ENCODE measurements at places on chromosomes 12 and 14. TPM values are rescaled to one million over a fixed set of nuclear protein-coding genes. Genes with fewer than 3 reads are reported as not detected.

DNA sequence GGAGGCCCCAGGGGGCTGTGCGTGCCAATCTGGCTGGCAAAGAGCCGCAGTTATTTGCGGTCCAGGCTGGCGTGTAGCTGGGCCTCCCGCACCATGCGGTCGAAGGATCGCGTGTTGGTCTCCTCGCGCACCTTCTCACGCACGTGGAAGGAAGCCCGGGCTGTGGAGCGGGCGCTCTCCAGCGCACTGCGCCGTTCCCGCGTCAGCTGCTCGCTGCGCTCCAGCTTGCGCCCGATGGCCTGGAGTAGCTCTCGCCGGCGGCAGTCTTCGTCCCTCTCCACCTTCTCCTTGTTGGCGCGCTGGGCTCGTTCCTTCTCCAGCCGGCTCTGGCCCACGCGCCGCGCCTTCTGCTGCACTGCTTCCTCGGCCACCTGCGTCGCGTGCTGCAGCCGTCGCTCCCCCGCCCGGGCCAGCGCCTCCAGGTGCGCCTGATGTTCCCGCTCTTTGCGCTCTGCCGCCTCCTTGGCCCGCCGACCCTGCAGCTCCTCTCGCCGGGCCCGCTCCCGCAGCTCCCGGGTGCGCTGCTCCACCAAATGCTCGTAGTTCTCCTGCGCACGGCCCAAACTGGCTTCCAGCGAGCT, 3.1 kb downstream of the CCDC177 start:
- H3K27me3 ChIP-seq, result peaks cover 78% of the 10 kb centered on the region
- peaks cover 3% of the 10 kb centered on the region for H3K36me3 ChIP-seq
- no peak for DNase-seq
- H3K4me3 ChIP-seq, result no peak overlapping the region
- H3K27ac ChIP-seq, result no peak overlapping the region
- H3K4me1 ChIP-seq, result peaks cover 10% of the 10 kb centered on the region

DNA sequence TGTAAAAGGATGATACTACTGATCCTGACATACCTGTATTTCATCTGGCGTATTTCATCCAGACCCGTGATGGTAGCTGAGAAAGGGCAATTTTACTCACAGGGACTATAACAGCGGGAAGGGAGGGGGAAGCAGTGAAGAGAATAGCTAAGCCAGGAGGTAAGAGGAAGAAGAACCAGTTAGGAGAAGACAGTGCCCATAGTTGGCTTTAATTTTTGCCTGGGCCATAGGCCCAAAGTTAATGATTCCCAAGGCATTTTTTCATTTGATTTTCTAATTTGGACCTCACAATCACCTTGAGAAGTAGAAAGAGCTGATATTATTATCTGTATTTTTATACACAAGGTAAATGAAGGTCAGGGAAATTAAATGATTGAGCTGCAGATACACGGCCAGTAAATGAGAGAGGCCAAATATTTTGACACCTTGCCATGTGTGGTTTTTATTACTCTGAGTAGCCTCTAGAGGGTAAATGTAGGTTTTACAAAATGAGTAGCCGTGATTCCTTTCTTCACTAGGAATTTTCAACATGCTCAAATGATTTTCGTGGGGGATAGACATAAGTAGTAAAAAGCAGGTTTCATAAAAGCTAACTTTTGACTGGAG, 382.2 kb downstream of the FUT8 start:
- peaks cover 10% of the 10 kb centered on the region for H3K27me3 ChIP-seq
- no peak overlapping the region for H3K4me3 ChIP-seq
- H3K27ac ChIP-seq, result no peak overlapping the region
- no peak for DNase-seq
- H3K36me3 ChIP-seq, result no peaks in the 10 kb centered on the region

GRCh38 chr12:71029302-71029701, 108.8 kb upstream of the PTPRR start:
- H3K4me3 ChIP-seq, result no peak overlapping the region
- no peak overlapping the region for H3K27ac ChIP-seq
- DNase-seq, result no peak
- no peaks in the 10 kb centered on the region for H3K36me3 ChIP-seq
- H3K27me3 ChIP-seq, result no peaks in the 10 kb centered on the region

DNA sequence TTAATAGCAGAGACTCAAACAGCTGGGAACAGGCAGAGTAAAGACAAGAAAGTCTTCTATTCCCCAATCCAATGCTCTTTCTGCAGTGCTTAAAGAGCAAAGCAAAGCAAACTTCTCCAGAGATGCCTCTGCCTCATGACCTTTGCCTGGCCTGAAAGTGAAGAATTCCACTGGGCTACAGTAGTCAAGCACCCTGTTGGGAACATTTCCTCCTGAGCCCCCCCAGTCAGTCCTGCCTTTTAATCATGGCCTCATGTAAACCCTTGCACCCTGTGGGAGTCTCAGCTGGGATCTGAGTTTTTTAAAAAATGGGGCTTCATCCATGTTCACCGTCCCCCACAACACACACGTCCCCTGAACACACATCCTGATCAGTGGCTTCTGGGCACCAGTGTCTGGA, 62.7 kb upstream of the TSPAN11 start:
- no peaks in the 10 kb centered on the region for H3K4me1 ChIP-seq
- no peak overlapping the region for H3K27ac ChIP-seq
- no peak for DNase-seq

GRCh38 chr14:84090837-84091236, 1439.1 kb upstream of the FLRT2 start:
- H3K27me3 ChIP-seq, result no peaks in the 10 kb centered on the region
- no peak for DNase-seq
- H3K27ac ChIP-seq, result no peak overlapping the region
- H3K4me3 ChIP-seq, result no peak overlapping the region

GRCh38 chr14:48665077-48665784, 920.9 kb downstream of the RPS29 start:
- DNase-seq, result no peak
- H3K36me3 ChIP-seq, result no peaks in the 10 kb centered on the region
- no peaks in the 10 kb centered on the region for H3K4me1 ChIP-seq
- no peak overlapping the region for H3K4me3 ChIP-seq
- no peak overlapping the region for H3K27ac ChIP-seq

DNA sequence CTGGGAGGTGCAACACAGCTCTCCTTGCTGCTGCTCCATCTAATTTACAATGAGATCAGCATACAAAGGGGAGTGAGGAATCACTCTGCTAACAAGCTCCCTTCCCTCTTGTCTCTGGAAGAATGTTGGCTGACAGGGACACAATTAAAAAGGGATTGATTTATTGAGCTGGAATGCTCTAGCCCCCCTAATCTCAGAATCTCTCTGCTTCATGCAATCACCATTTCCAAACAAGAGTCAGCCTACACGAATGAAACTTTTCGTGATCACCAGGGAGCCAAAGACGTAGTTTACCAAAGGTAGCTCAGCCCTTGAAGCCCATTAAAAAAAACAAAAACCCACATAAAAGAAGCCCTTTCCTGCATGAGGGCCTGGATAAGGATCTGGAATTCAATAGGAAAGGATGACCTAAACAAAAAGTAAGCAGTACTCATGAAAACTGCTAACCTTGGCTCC, 223.8 kb downstream of the C12orf75 start:
- DNase-seq, result no peak
- no peaks in the 10 kb centered on the region for H3K4me1 ChIP-seq
- H3K36me3 ChIP-seq, result no peaks in the 10 kb centered on the region
- no peak overlapping the region for H3K27ac ChIP-seq

DNA sequence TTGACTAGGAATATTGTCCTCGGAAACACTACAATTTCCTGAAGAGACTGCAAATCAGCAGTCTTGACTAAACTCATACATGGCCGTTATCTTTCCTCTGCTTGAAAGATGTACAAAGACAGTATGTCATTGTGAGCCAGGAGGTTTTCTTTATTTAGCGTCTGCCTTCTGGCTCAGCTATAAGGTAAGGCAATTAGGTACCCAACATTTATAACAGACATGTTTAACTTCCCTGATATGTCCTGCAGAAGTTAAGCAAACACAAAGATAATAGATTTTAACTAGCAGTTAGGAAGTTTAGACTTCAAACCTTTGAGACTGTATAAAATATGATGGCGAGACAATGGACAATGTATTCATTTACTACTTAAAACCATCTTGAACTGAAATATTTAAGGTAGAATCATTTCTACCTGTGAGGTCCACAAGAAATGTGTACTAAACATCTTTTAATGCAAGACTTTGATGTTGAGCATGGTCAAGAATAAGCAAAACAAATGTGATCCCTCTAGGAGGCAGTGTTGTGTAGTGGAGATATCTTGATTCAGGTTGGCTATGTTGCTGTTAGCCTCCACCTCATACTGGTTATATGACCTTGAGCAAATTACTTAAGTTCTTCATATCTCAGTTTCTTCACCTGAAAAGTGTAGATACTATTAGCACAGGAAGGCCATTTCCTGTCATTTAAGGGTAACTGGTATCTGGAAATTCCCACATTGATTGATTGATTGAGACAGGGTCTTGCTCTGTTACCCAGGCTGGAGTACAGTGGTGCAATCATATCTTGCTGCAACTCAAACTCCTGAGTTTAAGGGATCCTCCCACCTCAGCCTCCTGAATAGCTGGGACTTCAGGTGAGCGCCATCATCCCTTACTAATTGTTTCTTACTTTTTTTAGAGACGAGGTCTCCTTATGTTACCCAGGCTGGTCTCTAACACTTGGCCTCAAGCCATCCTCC, 96.3 kb upstream of the EEA1 start:
- no peak for DNase-seq
- no peaks in the 10 kb centered on the region for H3K4me1 ChIP-seq
- H3K27ac ChIP-seq, result no peak overlapping the region
- H3K36me3 ChIP-seq, result no peaks in the 10 kb centered on the region
- H3K27me3 ChIP-seq, result peaks cover 3% of the 10 kb centered on the region

- H3K4me3 ChIP-seq, result no peak overlapping the region
- no peak overlapping the region for H3K27ac ChIP-seq
- DNase-seq, result no peak
- no peaks in the 10 kb centered on the region for H3K36me3 ChIP-seq
Measured at GRCh38 chr14:86243158-86243557, 713.2 kb downstream of the FLRT2 start.

DNA sequence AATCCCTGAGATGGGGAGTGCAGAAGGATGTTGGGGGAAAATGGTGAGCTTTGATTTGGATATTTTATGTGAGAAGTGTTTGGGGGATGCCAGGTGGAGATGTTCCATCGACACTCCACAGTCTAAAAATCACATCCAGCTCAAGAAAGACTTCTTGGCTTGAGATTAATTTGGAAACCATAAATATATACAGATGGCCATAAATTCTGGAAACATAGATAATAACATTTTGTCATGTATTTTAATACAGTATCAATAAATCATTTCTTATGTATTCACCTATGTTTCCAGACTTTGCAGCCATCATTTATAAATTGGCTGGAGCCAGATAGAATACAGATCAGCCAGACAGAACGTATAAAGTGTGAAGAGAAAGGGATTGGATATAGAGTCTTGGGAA, 245.5 kb upstream of the DDHD1 start:
- DNase-seq, result no peak
- H3K27ac ChIP-seq, result no peak overlapping the region
- no peaks in the 10 kb centered on the region for H3K36me3 ChIP-seq
- H3K27me3 ChIP-seq, result no peaks in the 10 kb centered on the region
- no peak overlapping the region for H3K4me3 ChIP-seq

DNA sequence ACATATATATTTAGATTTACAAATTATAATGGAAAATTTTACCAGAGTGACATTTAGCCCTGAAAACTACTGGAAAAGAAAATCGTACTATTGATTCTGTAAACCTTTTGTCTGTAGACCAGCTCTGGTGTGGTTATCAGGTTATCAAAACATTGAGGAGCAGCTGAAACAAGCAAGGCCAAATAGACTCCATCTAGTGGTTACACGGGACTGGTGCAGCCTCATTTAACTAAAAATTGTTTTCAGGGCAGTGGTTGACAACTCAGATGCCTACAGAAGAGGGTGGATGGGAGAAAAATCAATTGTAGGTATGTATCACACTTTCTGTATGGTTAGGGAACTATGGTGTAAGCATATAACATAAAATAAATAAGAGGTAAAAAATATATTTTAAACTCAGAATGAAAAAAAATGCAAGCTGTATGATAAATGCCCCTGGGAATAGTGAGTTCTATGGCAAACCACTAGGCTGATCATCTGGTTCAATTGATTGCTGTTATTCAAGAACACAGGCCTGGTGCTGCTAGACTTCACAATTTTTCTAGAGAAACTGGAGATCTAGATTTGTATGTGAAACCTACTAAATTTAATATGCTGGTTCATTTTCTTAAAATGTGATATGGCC, 51.2 kb downstream of the ACSS3 start:
- H3K4me3 ChIP-seq, result no peak overlapping the region
- no peaks in the 10 kb centered on the region for H3K27me3 ChIP-seq
- H3K36me3 ChIP-seq, result no peaks in the 10 kb centered on the region

GRCh38 chr12:119230807-119231206, 52.1 kb downstream of the HSPB8 start:
- H3K4me3 ChIP-seq, result no peak overlapping the region
- H3K27me3 ChIP-seq, result no peaks in the 10 kb centered on the region
- H3K27ac ChIP-seq, result no peak overlapping the region
- no peaks in the 10 kb centered on the region for H3K4me1 ChIP-seq
- no peak for DNase-seq

DNA sequence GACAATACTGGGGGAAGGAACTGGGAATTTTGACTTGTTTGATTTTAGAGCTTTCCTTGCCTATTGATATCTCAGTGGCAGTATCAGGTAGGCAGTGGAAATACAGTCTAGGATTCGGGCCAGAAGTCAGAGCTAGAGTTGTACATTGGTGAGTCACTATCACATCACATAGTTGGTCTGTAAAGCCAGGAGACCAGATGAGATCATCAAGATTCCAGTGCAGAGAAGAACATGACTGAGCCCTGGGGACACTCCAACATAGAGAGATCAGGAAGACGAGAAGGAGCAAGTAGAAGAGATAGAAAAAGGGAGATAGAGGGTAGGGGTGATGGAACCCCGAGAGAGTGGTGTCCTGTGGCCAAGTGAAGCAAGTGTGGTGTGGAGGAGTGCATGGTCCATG, 46.6 kb upstream of the NR1H4 start:
- no peak overlapping the region for H3K4me3 ChIP-seq
- H3K36me3 ChIP-seq, result no peaks in the 10 kb centered on the region
- no peak for DNase-seq
- no peaks in the 10 kb centered on the region for H3K4me1 ChIP-seq
- H3K27ac ChIP-seq, result no peak overlapping the region
- peaks cover 5% of the 10 kb centered on the region for H3K27me3 ChIP-seq

- no peaks in the 10 kb centered on the region for H3K27me3 ChIP-seq
- H3K27ac ChIP-seq, result no peak overlapping the region
- H3K4me3 ChIP-seq, result no peak overlapping the region
- peaks cover 7% of the 10 kb centered on the region for H3K4me1 ChIP-seq
- no peaks in the 10 kb centered on the region for H3K36me3 ChIP-seq
Measured at GRCh38 chr14:84036840-84037239, 1493.1 kb upstream of the FLRT2 start.

GRCh38 chr12:10031771-10032175, 1.3 kb downstream of the CLEC9A start:
- no peaks in the 10 kb centered on the region for H3K36me3 ChIP-seq
- DNase-seq, result no peak
- H3K4me3 ChIP-seq, result no peak overlapping the region
- no peak overlapping the region for H3K27ac ChIP-seq
- peaks cover 14% of the 10 kb centered on the region for H3K27me3 ChIP-seq
- H3K4me1 ChIP-seq, result no peaks in the 10 kb centered on the region

The CABP1 gene
- total RNA-seq, result 0.25 TPM

The TC2N gene
- total RNA-seq, result 195 TPM

The PTPRB gene
- total RNA-seq, result not detected

The DPPA3 gene
- not detected for total RNA-seq
